ENCODE measurements at places on chromosomes 7 and 10. TPM values are rescaled to one million over a fixed set of nuclear protein-coding genes. Genes with fewer than 3 reads are reported as not detected.

- H3K4me1 ChIP-seq = peaks cover 40% of the 10 kb centered on the region
- no peaks in the 10 kb centered on the region for H3K36me3 ChIP-seq
- no peak overlapping the region for H3K4me3 ChIP-seq
- peak overlapping the region; percentile 86 for H3K27ac ChIP-seq
- no peaks in the 10 kb centered on the region for H3K27me3 ChIP-seq
Observed at GRCh38 chr10:110793886-110794285, 77.8 kb upstream of the PDCD4 start.

- peaks cover 3% of the 10 kb centered on the region for H3K4me1 ChIP-seq
- H3K36me3 ChIP-seq = peaks cover 17% of the 10 kb centered on the region
- no peak for DNase-seq
Observed at GRCh38 chr10:102010961-102011360, 45.0 kb downstream of the ARMH3 start.

GRCh38 chr7:157670490-157671357 is 333.9 kb downstream of the DNAJB6 start:
- no peak for DNase-seq
- H3K27ac ChIP-seq = no peak overlapping the region
- no peaks in the 10 kb centered on the region for H3K36me3 ChIP-seq
- no peak overlapping the region for H3K4me3 ChIP-seq
- H3K27me3 ChIP-seq = no peaks in the 10 kb centered on the region
- H3K4me1 ChIP-seq = no peaks in the 10 kb centered on the region

DNA sequence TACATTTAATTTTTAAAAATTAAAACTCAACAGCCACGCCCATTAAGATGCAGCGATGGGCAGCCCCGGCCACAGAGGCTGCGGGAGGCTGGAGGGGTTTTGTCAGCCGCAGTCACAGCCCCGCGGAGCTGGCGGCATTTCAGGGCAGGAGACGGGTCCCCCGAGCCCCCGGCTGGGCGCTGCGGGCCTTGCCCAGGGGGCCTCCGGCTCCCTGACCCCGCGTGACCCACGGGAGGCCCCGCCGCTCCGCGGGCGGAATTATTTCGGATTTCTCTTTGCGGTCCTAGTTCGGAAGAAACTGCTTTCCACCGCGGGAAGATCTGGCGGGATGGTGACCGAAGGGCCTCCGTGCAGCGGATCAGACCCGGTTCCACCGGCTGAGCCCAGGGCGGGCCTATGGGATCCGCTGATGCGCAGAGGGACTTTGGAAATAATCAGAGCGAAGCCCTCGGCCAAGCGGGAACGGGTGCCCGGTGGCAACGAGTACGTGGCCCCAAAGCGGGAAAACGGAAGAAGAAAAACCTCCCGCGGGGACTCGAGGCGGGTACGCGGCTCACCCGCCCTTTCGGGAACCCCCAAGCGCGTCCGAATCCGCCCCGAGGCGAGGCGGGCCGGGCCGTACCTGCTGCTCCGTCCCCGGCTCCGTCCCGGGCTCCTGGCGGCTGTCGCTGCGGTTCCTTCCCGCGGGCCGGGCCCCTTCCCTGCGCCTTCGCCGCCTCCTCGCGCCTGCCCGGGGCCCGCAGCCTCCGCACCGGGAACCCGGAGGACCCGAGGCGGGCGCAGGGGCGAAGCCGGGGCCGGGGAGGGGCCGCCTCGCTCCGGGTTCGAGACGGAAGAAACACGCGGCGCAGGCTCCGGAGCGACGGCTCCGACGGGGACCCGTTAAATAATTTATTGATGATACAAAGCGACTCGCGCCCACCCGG is 1.7 kb downstream of the NKX6-2 start:
- H3K36me3 ChIP-seq = no peaks in the 10 kb centered on the region
- no peak overlapping the region for H3K4me3 ChIP-seq
- peaks cover 39% of the 10 kb centered on the region for H3K4me1 ChIP-seq
- no peak for DNase-seq
- H3K27me3 ChIP-seq = peaks cover 18% of the 10 kb centered on the region
- no peak overlapping the region for H3K27ac ChIP-seq

PTER gene
- 31.2 TPM for total RNA-seq

All from thyroid gland (tissue), 4 donors.